ENCODE measurements at places on chromosomes 7 and 10. TPM values are rescaled to one million over a fixed set of nuclear protein-coding genes. Genes with fewer than 3 reads are reported as not detected.

- DNase-seq, result no peak
Measured at GRCh38 chr7:148255333-148255732, 335.2 kb upstream of the C7orf33 start.

- no peak for DNase-seq
Measured at GRCh38 chr7:103341466-103341865, 3.1 kb downstream of the DNAJC2 start.

FFAR4 gene
- total RNA-seq, result 0.24 TPM

DNA sequence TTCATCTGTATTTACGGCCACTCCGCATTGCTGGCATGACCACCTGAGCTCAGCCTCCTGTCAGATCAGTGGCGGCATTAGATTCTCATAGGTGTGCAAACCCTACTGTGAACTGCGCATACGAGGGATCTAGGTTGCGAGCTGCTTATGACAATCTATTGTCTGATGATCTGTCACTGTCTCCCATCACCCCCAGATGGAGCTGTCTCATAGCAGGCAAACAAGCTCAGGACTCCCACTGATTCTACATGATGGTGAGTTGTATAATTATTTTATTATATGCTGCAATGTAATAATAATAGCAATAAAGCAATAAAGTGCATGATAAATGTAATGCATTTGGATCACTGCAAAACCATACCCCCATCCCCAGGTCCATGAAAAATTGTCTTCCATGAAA, 1172.9 kb upstream of the AUTS2 start:
- DNase-seq, result no peak

DNA sequence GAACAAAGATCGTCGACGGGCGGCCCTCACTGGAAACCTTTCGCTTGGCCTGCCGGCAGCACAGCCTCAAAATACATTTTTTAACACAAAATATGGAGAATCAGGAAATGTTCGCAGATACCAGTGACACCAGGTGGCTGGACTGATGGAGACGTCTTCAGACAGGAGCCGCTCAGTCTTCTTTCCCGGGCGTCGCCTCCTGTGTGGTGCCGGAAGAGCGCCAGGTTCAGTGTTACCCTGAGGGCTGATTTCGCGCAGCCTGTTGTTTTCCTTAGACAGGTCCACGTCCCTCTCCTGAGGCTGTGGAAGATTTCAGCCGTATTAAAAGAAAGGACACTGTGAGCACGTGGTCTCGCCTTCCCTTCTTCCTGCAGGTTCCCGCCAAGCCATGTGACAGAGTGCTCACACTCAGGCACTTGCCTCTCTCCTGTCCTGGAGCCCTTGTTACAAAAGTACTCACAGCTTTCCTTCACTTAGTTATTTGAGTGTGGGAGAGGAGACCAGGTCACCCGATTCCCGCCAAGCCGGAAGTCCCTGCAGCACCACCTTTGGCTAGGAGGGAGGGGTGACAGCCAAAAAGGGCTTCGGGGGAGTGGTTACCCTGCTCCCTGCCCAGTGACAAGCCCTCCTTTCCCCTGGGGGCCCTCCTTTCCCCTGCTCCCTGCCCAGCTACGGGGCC, 21.7 kb upstream of the PWWP2B start:
- peak; percentile 9 for DNase-seq

DNA sequence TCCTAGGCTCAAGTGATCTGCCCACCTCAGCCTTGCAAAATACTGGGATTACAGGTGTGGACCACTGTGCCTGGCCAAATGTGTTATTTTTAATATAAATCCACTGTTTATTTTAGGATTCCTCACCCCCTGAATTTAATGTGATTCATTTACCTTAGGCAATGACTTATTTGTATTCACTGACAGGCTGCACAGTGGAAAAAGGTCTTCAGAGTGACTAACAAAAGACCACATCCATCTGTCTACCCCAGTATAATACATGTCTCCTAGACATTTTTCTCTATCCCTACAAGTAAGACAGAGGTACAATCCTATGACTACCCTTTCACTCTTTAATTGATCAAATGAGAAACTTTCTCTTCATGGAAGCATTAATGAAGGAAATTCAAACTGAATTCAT, 230.2 kb downstream of the AHR start:
- no peak for DNase-seq

DNA sequence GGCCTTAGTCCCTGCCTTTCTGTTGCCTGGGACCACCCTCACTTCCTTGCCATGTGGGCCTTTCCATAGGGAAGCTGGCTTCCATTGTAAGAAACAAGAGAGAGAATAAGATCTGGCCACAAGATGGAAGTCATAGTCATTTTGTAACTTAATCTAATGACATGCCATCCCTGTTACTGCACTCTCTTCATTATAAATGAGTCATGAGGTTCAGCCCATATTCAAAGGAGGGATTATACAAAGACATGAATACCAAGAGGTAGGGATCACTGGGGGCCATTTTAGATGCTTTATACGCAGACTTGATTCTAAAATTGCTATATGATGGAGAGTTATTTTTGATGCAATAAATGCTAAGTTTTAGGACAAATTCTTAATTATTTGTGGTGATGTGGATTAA, 75.2 kb upstream of the CELF2 start:
- no peak for DNase-seq

All from Right ventricle myocardium inferior (tissue), 1 donor.